Right lobe of liver (tissue), 6 donors: ENCODE measurements at places on chromosomes 1 and 21. TPM values are rescaled to one million over a fixed set of nuclear protein-coding genes. Genes with fewer than 3 reads are reported as not detected.

- DNase-seq = no peak
Measured at GRCh38 chr1:150564051-150564991, 15.1 kb downstream of the MCL1 start.

Gene NPHS2
- not detected for total RNA-seq

DNA sequence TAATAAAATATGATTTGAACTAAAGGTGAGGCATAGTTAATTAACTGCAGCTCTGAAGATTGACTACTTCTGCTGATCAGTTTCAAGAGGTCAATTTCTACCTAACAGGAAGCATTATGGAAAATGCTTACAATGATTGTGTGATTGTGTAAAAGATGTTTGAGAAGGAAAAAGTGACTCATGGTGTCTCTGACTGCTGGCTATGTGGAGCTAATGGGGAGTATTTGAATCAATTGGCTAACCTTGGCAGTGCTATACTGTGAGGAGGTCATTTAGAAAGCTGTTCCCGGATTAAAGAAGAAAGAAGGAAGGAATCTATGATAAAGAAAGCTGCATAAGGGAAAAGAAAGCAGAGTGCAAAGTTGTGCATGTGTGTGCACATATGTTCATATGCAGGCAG is 376.5 kb downstream of the ADGRL2 start:
- no peak for DNase-seq

DNA sequence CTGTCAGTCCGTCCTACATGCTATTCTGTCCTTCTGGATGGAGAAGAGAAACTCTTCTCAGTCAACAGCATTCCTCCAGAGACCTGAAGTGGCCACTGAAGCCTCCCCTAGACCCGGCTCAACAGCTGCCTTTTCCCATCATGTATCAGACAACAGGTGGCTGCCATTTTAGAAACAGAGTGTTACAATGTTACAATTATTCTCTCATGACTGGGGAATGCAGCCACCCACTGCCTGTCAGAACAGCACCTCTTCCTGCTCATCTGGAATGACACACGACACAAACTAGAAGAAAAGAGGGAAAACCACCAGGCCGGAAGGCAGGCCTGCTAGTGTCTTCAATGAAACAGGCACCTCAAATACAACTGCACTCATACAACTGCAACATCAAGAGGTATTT is 105.3 kb downstream of the PGBD5 start:
- DNase-seq = no peak

DNA sequence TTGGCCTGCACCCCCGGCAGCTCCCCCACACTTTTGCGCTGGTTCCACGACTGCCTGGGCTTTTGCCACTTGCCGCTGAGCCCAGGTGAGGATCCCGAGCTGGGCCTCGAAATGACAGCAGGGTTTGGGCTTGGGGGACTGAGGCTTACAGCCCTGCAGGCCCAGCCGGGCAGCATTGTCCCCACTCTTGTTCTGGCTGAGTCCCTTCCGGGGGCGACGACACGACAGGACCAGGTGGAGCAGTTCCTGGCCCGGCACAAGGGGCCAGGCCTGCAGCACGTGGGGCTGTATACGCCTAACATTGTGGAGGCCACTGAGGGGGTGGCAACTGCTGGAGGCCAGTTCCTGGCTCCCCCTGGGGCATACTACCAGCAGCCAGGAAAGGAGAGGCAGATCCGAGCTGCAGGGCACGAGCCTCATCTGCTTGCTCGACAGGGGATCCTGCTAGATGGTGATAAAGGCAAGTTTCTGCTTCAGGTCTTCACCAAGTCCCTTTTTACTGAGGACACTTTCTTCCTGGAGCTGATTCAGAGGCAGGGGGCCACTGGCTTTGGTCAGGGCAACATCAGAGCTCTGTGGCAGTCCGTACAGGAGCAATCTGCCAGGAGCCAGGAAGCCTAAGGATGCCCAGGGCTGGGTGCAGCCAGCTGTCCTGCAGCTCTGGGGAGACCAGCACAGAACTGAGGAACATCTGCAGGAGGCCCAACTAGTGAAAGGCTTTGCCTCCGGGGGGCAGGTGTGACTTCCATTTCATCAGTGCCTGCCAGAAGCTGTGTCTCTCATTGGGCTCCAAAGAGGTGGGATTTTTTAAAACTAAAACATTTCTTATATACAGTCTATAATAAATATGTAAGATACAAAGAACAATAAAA is 1.2 kb downstream of the HPDL start:
- no peak for DNase-seq

- no peak for DNase-seq
Measured at GRCh38 chr1:220905650-220906560, 26.7 kb downstream of the HLX start.

DNA sequence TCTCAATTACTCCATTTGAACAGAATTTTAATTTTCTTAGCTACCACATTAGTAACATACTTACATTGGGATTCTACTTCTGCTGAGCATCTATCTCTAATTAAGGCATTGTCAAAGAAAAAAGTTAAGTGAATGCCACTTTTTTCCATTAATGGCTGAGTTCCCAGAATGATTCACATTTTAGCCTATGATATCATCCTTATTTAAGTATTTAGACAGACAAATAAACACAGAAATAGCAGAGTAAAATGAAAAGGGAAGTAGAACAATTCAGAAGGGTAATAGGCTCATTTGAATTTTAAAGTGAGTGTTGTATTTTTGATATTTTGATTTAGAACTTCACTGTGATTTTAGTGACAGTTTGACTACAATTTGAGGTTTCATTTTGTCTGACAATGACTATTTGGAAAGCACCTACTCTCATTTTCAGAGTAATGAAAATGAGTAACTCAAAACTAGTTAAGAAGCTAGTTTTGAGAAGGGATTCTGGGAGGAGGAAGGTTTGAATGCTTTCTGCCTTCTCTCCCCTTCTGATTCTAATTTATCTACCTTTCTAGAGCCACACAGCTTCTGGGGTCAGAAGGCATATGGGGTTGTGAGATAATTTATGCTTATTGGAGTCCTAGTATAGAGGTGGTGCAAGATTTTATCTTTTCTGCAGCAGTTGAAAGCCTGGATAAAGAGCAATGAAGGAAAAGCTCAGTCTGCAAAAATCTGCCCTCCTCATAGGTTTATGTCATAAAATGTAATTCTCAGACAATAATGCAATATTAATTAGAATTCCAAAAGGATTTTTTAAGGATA is 15.5 kb downstream of the LYPLAL1 start:
- no peak for DNase-seq

DNA sequence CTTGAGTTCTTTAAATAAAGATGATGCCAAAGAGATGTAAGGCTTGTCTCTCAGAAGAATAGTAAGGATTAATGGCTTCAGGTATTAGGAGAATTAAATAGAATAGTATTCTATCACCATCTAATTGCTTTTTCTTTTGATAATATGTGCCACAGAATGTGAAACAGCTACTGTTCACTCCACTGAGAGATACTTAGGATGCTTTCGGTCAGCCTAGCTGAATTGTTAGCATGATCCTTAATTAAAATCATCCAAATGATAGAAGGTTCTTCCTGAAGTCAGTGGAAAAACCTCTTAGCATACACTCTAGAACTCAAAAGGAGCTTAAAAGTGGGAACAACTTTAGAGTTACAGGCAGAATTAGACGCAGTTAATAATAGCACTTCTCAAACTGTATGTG is 97.0 kb downstream of the RASAL2 start:
- DNase-seq = no peak

DNA sequence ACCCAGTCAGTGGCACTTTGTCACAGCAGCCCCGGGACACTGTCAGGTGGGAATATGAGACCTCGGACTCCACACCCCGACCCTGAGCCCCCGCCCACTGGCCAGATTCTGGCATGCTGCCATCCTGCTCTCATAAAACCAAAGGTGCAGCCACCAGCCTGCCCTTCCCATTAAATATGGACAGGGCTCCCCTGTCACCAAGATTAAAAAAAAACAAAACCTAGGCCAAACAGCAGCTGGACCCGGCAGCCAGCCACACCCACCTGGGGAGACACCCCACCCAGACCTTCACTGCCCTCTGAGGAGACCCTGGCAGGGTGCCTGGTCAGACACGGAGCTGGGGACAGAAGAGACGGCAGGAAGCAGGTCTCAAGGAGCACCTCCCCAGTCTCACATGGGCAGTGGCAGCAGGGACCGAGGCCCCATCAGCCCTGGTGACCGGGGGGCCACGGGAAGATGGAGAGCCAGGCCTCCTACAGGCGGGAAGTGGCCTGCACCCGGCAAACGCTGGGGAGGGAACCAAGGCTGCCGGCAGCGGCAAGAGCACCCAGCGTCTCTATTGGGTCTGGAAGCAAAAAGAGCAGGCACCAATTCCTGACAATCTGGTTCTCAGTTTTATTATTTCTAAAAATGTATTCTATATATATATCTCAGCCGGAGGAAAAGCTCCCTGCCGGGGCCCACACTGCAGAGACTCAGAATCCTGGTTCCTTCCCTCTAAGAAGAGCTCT is 61.9 kb downstream of the ACOT7 start:
- DNase-seq = no peak

GRCh38 chr1:248597589-248597988 is at the start of gene OR2T10:
Gene OR2T10 (minus strand): TSS chr1:248597700. CDS start chr1:248593768, 3,932 bp downstream.
- DNase-seq = no peak

- DNase-seq = no peak
Measured at GRCh38 chr1:236133339-236133738, 9.0 kb upstream of the GPR137B start.

Gene USP33
- 22.9 TPM for total RNA-seq

- no peak for DNase-seq
Measured at GRCh38 chr1:3611170-3612019, at the start of gene MEGF6. Gene MEGF6 (minus strand): TSS chr1:3611508. CDS start chr1:3611268, 240 bp downstream.

DNA sequence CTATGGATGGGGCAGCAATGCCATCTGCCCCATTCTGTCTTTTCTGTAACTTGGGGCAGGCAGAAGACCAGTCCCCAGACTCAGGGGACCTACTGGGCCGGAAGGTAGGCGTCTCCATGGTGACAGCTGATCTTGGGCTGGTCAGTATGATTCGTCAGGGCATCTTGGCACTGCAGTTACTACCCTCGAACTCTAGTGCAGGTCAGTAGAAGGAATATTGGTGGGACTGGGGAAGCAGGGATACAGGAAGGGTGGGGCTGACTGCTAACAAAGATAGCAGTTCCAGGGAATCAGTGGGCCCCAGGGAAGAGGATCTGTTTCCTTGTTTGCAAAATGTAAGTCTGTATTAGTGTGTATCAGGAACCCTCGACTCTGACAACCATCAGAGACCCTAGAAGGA is 26.2 kb downstream of the SZT2 start:
- no peak for DNase-seq

DNA sequence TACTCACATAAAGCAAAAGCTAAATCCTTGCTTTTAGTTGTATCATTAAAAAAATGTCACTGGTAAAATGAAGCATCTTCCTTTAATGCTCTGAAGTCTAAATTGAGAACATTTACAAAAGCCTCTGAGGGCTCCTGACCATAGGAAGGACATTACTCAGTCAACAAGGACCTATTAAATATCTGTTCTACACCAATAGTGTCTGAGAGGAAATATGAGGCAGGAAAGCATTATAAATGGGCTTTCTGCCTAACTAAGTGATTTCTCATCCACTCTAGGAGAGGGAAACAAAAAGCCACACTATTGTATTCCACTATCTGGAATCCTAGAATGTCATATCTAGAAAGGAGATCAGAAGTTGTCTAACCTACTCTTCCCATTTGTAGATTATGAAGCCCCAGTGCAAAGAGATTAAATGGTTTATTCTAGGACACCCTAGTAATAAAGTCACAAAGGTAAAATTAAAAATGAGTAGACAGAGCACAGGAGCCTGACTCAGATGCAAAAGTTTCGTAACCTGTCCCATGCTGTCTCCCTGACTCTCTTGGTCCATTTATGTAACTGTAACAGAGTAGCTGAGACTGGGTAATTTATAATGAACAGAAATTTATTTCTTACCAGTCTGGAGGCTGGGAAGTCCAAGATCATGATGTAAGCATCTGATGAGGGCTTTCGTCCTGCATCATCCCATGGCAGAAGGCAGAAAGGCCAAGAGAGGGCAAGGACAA is 17.6 kb downstream of the RGS1 start:
- no peak for DNase-seq

DNA sequence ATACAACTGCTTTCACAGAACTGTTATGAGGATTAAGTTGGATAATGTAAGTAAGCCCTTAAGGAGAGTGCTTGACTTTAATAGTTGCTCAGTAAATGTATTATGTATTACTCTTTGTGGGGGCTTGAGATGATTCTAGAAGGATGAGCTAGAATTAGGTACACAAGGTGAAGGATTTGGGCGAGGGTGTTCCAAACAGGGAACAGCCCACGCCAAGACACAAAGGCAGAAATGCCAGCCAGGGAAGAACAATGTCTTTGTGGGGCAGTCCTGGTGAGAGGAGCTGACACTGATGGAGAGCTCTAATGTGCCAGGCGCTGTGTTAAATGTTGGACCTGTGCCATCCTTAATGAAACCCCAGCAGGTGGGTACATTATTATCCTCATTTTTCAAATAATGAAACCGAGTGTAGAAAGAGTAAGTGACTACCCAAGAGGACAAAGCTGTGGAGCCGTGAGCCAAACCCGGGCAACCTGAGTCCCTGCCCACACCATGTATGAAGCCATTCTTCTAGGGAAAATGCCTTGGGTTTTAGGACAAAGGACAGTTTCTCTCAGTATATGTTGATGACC is 362.4 kb downstream of the HHAT start:
- DNase-seq = no peak

DNA sequence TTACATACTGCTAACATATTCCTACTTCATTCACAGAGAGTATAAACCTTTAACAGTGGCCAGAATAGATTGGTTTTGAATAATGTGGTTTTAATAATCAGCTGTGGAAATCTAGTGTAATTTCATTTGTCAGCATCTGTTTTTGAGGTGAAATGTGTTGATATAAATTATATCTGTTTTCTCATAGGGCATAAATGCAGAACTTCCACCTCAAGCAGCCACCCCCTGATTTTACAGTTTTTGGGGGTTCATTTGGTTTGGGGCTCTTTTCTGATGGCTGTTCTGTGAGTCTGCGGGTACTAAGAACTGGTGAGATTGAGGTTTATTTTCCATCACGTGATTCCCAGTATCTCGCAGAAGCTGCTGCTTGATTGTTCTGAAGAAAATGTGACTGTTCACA is 23.2 kb downstream of the EDARADD start:
- DNase-seq = no peak

DNA sequence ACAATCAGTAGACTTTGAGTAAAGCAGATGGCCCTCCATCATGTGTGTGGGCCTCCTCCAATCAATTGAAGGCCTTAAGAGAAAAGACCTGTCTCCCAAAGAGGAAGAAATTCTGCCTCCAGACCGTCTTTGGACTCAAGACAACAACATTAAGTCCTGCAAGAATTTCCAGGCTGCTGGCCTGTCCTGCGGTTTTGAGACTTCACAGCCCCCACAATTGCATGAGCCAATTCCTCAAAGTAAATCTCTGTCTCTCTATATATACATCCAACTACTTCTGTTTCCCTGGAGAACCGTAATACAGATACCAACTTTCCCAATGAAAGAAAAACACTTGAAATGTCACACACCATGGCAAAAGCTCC is 16.4 kb downstream of the REG4 start:
- DNase-seq = no peak

DNA sequence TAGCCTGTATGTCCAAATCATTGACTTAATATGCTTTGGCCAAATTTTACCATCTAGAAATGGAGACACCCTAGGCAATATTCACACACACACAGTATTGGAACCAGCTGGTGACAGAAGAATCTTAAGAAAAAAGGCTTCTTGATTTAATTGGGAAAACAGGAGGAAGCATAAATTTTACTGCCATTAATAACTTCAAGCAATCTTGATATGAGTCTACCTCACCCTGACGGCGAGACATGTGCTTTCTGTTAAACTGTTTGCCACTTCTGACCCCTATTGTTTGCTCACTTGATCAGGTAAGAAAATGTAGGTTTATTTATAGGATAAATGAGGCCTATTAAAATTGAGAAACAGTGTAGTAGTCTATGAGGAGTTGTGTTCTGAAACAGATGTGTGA is 73.2 kb downstream of the KIFAP3 start:
- no peak for DNase-seq

Gene OR2T2
- not detected for total RNA-seq

Gene ADAM30
- not detected for total RNA-seq
